ENCODE measurements at places on chromosomes 5 and 9. TPM values are rescaled to one million over a fixed set of nuclear protein-coding genes. Genes with fewer than 3 reads are reported as not detected.

FAM174A gene
- 24.4 TPM for total RNA-seq

RNF44 gene
- 11.5 TPM for total RNA-seq

KLHL3 gene
- 2.2 TPM for total RNA-seq

GABRA1 gene
- total RNA-seq, result not detected

TNFSF15 gene
- total RNA-seq, result 0.08 TPM

Measured in epithelial cell of alveolus of lung (primary cell).